ENCODE measurements at places on chromosomes 3 and 15. TPM values are rescaled to one million over a fixed set of nuclear protein-coding genes. Genes with fewer than 3 reads are reported as not detected.

DNA sequence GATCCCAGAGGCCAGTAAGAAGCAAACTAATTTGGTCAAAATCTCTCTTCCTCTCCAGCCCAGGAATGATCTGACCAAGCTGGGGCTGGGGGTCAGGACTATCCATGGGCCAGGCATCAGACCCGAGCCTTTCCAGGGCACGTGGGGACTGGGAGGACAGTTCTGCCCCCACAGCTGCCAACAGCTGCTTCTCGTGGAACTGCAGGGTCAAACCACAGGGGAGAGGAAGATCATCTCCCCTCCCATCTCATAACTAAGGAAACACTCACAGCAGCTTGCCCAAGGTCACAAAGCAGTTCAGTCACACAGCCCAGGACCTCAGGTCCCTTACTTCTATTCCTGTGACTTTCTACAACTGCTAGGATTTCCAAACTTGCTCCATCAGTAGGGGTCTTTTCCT, 47.1 kb downstream of the DAPK2 start:
- no peak for DNase-seq

- DNase-seq, result no peak
These were observed 40.1 kb upstream of the SEMA4B start for GRCh38 chr15:90160781-90161727.

DNA sequence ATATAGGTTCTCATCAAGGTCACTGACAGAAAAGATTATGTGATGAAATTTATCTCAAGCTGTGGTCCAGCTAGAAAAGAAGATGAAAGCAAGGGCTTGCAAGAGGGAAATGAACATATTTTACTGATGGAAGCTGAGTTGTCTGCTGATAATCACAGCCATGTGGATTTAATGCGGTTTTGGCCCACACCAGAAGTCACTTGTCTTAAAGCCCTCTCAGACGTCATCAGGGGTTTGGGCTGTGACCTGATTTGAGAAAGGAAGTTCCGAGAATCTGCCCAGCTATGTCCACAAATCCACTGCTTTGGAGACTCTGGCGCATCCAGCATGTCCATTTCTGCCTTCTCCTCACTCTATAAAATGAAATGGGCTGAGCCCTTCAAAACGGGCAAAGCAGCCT, 278.4 kb downstream of the SUCLG2 start:
- DNase-seq, result no peak

DNA sequence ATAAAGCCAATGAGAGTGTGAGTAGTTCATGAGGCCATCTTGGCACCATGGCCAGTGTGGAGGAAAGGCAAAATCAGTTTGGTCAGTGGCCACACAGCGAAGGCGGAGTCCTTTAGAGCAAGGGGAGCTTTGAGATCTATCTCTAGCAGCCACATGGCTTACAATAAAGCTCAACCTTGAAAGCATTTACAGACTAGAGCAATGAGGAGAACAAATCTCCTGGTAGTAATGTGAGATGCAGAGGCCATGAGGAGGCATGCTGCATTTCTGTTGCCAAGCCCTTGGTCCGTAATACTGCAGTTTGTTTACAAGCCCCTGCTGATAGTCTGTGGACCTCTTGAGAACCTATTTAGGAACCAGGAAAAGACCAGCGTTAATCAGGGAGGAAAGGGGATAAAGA, 381.5 kb upstream of the C2CD4B start:
- no peak for DNase-seq

DNA sequence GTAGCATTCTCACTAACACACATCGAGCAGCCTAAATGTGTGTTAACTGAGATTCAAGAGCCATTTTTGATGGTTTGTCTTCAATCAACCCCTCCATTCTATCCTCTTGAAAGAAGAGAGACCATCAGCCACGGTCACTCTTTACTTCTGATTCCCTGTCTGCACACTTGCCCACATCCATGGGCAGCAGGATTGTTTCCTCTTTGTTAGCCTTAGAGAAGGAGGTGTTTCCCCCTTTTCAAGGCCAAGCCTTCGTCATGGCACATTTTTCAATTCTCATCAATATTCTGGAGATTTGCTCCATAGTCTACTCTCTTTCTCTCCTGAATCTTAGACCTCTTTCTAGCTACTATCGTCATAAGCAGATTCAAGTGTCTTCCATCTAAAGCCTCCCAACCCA, 522.4 kb upstream of the NAALADL2 start:
- no peak for DNase-seq

DNA sequence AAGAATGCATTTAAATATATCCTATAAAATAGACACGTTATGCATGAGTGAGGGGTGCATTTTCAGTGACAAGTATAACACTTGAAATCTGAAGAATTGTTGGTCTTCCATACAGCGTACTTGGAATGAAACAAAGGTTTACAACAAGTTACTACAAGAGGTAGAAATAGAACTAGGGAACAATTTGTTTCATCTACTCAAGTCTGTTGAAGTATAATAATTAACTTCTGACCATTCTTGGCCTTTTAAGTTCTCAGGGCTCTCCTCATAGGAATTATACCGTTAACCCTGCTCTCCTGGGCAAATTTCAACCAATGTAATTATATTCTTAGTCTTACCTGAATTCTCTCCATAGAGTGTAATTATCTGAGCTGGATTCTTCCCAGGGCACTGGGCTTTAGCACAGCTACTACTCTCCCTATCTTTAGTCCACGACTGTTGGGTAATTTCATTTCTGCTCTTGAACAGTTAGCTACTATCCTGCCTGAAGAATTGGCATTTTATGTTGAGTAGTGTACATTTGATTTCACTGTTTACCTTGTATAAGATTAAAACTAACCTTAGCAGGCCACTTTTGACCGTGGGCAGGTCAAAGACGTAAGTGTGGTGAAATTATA, 100.6 kb downstream of the UBE2E2 start:
- no peak for DNase-seq

- no peak for DNase-seq
These were observed 104.6 kb upstream of the KLF13 start for GRCh38 chr15:31221936-31222515.

DNA sequence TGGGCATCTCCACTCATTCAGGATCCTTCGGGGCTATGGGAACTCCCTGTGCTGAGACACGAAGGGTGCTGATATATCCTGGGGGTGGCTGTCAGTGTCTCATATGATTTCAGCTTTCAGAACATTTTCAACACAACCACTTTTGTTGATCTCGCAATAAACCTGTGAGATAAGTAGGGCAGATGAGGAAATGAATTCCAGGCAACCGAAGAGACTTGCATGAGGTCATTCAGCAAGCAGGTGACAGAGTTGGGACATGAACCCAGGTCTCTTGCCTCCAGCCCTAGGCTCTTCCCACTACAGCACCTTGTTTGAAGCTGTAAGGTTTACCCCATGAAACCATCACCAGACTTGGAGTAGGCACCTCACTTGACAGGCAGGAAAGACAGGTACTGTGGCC, 16.6 kb downstream of the DUOX1 start:
- no peak for DNase-seq

- no peak for DNase-seq
These were observed 6.7 kb upstream of the CSK start for GRCh38 chr15:74775132-74775562.

Gene CASR
- not detected for total RNA-seq

Gene GUCA1C
- total RNA-seq, result not detected

Gene GPR149
- total RNA-seq, result not detected

Gene GOLGA8G
- total RNA-seq, result not detected

Data from NCI-H460 (cell line).